ENCODE measurements at places on chromosomes 13 and 19.

GRCh38 chr19:52140032-52140710 lies 433 bp upstream of the ZNF616 start:
- peak; percentile 99 for DNase-seq

- no peak for DNase-seq
Observed at GRCh38 chr19:13835791-13836723, 40.8 kb downstream of the ZSWIM4 start.

DNA sequence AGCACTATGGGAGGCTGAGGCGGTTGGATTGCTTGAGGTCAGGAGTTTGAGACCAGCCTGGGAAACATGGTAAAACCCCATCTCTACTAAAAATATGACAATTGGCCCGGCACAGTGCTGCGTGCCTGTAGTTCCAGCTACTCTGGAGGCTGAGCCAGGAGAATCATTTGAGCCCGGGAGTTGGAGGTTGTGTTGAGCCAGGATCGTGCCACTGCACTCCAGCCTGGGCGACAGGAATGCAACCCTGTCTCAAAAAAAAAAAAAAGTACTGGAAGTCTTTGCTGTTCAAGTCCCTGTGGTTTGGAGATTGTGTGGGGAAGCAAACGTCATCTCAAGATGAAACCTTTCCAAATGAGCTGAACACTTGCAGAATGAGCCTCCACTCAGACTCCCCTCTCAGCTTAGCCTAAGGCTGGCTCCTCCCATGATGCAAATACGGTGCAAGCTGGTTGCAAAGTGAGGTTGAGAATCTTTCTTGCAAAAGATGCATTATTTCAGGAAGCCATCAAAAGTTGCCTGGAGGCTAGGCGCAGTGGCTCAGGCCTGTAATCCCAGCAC lies 46.2 kb downstream of the MYO9B start:
- no peak for DNase-seq

GRCh38 chr13:41212881-41213280 lies 18.5 kb upstream of the KBTBD7 start:
- DNase-seq, result no peak

- DNase-seq, result no peak
Observed at GRCh38 chr19:2491130-2491801, 15.3 kb downstream of the GADD45B start.

GRCh38 chr13:106143930-106144709 lies 391.3 kb downstream of the EFNB2 start:
- DNase-seq, result no peak

DNA sequence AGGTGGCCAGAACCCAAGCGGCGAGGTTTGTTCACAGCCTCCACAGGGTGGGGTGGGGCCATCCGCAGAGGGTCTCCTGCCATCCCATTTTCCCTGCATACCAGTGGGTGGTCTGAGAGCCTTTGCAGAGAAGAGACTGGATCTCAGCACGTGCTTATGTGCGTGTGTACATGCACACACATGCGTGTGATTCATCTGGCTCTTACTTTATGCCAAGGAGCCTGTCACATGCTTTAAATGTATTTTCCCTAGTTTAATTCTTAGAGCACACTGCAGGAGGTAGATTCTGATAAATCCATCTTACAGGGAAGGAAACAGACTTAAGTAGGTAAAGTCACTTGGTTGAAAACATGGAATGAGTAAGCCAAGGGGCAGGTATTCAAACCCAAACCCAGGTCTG lies 47.1 kb downstream of the CAPN12 start:
- DNase-seq, result no peak

- peak; percentile 21 for DNase-seq
Observed at GRCh38 chr19:17865364-17866311, 5.9 kb downstream of the RPL18A start.

GRCh38 chr19:17037966-17038500 lies 11.4 kb upstream of the CPAMD8 start:
- DNase-seq, result no peak

DNA sequence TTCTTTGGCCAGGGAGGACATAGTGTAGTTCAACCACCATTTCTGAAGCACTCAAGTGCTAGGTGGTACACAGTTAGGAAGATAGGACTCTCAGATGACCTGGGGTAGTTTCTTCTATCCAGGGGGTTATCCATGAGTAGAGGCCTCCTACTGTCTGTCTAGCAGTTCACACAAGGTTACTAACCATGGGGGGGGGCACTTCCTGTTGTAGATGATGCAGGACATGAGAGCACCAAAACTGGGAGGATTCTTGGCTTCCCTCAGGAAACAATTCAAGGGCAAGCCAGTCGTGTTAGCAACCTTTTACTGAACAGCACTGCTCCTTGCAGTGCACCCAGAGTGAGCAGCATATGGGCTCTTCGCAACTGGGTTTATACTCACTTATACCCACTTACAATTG lies 8.9 kb upstream of the TPP2 start:
- DNase-seq, result no peak

- no peak for DNase-seq
Observed at GRCh38 chr13:20696073-20696472, 7.4 kb upstream of the IL17D start.

DNA sequence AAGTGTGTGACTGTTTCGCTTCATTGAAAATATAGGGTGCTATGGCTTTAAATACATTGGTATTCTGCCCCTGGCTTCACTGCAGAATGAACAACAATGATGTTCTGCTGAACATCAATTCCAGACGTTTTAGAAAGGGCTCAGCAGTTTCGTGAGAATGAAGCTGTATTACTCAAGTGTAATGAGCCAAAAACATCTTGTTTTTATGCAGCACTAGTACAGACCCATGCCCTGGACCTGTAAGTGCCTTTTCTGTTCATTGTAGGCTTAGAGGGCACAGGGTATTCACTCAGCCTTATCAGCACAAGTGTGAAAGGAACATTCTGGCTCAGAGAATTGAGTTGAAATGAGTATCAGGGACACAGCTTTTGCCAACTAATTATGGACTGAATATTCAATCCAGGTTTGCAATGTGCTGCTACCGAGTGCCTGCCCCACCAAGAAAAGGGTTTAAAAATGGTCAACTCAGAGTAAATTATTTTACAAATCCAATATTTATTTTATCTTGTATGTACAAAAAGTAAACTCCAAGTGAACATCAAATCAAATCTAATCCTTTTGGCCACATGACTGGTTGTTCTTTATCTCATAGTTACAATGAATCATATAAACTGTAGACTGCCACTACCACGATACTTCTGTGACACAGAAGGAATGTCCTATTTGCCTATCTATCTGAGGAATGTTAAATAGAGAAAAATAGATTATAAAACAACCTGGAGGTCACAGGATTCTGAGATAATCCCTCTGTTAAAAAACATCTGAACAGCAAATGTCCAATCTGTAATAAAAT lies 362.8 kb downstream of the NALCN start:
- DNase-seq, result no peak

DNA sequence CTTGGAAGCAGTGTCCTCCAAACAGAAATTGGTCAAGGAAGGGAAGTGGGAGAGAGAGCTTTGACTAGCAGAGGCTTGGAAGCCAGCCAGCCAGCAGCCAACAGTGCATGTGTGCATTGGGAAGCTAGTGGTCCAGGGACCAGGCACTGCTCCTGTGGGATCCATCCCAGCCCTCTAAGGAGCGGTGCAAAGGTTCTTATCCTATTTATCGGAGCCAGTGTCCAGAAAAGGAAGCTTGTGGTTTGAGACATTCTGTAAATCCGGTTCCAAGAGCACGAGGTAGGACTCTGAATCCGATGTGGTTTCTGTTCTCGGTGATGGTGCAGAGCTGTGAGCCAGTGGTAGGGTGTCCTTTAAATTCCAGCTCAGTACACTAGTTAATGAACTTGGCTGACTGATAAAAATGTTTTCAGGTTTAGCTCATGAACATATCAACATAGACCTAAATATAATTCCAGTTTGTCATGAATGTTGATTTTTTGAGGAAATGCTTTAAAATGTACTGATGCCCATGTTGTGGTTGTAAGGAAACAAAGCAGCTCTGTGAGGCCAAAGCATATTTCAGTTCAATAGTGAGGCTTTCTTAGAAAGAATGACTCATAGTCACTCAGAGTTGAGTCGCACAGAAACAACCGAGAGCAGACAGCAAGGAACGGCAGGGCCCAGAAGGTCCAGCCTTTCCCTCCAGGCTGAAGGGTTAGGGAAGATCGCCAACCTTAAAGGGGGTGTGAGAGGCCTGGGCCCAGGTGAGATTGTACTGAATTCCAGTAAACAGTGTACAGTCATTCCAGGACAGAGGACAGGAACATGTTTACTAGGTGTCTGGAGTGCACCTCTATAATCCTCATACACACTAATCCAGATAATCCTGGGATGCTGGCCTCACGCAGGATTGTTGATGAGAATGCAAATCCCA lies 21.5 kb upstream of the GARRE1 start:
- no peak for DNase-seq

GRCh38 chr19:19459707-19460251 lies 54.3 kb downstream of the GATAD2A start:
- peak; percentile 32 for DNase-seq

DNA sequence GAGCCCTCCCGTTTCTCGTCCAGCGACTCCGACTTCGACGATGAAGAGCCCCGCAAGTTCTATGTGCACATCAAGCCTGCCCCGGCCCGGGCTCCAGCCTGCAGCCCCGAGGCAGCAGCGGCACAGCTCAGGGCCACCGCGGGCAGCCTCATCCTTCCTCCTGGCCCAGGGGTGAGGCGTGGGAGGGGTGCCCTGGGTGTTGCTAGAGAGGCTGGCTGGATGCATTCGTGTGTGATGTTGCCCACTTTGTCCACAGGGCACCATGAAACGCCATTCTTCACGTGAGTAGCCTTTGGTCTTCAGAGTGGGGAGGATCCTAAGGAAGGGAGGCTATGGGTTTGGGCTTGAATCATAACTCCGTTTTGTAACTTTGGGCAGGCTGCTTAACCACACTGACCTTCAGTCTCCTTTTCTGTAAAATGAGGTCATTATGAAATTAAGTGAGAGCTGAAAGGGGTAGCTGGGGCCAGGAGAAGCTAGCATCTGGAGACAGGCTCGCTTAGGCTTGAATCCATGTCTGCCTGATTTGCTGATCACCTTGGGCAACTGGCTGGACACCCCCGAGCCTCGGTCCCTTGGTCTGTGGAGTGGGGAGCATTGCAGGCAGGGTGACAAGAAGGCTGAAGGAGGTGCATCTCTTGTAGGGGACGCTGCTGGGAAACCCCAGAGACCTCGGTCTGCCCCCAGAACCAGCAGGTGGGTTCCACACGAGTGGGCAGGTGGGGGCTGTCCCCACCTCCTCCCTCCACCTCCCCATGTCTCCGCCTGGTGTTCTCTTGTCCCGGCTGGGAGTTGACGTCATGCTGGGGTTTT lies 18.7 kb upstream of the B3GNT3 start:
- no peak for DNase-seq

Measured in stimulated activated CD4-positive, alpha-beta T cell treated with anti-CD3 and anti-CD28 coated beads, Interleukin-1b, Interleukin-23, amount 100 ng/mL, for 4 hours (primary cell).